ENCODE measurements at places on chromosomes 7 and 10.

GRCh38 chr7:121714559-121715303, 158.2 kb upstream of the PTPRZ1 start:
- no peak for DNase-seq

DNA sequence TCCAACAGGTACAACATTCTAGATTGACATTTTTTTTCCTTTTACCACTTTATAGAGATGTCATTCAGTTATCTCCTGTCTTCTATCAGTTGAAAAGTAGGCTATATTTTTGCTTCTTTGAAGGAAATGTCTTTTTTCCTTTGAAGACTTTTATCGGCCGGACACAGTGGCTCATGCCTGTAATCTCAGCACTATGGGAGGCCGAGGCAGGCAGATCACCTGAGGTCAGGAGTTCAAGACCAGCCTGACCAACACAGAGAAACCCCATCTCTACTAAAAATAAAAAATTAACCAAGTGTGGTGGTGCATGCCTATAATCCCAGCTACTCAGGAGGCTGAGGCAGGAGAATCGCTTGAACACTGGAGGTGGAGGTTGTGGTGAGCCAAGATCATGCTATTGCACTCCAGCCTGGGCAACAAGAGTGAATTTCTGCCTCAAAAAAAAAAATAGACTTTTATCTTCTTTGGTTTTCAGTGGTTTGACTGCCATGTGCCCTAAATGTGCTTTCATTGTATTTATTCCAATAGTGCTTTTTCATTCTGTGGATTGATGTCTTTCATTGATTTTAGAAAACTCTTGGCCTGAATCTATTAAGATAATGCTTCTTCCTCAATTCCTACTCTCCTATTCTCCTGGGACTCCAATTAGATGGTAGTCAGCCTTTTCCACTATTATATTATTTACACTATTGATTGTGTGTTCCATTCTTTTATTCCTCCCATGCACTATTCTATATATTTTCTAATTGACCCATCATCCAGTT, 84.6 kb downstream of the IMMP2L start:
- no peak for DNase-seq

DNA sequence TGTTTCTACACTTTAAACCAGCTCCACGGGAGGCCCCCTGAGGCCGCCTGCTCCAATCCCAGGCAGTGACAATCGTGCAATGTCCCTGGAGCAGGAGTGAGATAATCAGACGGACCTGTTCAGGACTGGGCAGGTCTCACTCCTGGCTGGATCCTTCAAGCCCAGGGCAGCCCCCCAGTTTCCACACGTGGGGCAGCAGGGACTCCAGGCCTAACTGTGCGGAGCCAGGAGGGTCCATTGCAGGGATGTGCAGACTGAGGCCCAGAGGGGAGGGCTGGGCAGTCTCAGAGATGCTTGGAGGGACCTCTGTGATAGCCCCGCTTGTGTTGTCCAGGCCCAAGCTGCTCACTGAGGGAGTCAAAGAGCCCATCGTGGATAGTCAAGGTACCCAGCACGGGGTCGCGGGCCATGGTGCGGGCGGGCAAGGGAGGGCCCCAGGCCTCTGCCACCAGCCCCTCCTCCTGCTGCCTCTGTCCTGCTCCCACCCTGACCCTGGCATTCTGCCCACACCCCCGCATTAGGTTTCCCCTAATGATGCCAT, 110.5 kb upstream of the KCTD7 start:
- DNase-seq, result no peak

GRCh38 chr10:81135851-81136250, 598.1 kb downstream of the SH2D4B start:
- DNase-seq, result no peak

DNA sequence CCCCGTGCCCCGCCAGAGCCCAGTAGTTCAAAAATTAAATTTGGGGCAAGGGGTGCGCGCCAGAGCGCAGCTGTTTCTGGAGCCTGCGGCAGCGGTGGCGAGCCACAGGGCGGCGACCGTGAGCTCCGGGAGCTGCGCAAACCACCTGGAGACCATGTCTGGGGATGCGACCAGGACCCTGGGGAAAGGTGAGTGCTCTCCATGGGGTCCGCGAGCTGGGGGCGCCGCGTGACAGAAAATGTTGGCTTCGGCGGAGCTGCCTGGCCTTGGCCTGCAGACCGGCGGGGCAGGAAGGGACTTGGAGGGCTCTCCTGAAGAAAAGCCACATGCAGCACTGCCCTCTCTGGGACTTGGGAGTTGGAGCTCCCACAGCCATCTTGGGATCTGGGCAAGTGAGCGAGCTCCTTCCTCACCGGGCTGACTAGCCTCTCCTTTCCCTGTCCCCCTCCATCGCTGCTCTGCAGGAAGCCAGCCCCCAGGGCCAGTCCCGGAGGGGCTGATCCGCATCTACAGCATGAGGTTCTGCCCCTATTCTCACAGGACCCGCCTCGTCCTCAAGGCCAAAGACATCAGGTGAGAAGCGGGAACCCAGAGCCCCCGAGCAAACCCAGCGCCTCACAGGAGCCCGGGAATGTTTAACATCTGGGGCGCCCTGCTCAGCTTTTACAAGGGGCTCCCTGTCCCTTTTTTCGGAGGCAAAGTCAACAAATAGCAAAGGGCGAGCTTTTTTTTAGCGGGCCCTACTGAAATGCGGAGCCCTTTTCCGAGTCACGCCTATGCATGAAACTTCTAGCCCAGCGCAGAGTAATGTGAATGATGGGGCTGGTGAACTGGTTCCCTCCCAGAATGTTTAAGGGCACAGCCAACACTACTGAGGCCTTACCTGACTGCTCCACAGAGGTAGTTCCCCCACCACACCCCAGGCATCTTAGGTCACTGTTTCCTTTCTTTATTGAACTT, 6.1 kb downstream of the GSTO2 start:
- DNase-seq, result no peak

DNA sequence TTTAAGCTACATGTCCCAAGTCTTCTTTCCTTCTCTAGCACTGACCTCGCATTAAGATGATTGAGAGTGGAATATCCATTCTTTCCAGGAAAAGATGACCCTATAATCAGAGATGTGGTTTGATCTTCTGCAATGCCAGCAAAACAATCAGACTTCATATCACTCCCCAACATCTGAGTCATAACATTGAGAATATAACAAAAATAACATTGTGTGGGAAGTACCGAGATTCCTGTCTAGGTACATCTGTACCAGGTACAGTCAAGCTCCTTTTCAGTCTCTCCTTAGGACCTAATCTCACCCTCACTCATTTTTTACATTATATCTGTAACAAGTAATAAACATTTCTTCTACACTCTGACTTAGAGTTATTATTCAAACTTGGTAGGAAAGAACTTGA, 201.6 kb downstream of the LRRTM3 start:
- DNase-seq, result peak; percentile 1

- DNase-seq, result peak; percentile 71
Measured at GRCh38 chr10:102229810-102230263, 3.7 kb downstream of the ELOVL3 start.

DNA sequence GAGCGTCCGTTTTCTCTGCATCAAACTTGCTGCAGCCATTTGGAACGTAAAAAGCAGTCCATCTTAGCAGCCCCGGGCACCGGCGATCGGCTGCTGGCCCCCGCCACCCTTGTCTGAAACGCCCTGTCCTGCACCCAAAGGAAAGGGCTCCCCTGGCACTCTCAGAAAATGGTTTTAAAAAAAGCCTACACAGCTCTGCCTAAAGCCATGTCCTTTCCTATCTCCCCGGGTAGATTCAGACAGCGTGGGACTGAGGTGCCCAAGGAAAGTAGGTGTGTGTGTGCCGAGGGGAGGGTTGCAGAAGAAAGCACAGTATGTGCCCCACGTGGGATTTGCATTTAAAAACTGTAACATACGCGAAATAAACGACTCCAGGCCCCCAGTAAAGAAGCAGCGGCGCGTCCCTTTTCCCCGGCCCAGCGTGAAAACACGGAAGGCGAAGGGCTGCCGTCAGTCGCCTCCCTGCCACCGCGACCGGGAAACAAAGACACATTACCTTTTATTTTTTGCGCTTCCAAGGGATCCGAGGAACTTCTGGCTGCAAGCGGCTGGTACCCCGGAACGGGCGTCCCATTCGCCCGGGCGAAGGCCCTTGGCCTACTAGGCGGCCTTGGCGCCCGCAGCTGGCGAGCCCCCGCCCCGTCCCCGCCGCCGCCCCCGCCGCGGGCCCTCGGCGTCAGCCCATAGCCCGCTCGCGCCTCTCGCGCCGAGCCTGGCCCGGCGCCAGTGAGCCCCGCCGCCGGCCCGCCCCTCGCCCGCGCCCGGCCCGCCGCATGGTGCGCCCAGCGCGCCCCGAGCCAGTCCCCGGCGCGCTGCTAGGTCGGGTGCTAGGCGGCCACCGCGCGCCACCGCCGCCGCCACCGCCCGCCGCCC, 304.6 kb downstream of the PRPF18 start:
- no peak for DNase-seq

DNA sequence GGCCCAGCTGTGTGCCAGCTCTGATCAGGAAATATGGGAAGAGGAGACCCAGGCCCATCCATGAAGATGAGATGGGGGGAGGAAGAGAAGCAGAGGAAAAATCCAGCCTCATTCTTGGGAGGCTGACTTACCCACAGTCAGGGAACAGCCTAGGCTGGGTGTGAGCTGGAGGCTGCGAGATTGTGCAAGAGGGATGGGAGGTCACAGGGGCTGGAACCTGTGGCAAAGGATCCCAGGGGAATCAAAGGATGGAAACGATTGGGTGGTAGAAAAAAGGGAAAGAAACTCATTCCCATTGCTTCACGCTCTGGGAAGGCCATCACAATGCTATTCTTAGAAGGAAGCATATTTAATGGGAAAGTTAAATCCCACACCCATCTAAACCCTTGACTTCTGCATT, 26.7 kb upstream of the CRHR2 start:
- no peak for DNase-seq

DNA sequence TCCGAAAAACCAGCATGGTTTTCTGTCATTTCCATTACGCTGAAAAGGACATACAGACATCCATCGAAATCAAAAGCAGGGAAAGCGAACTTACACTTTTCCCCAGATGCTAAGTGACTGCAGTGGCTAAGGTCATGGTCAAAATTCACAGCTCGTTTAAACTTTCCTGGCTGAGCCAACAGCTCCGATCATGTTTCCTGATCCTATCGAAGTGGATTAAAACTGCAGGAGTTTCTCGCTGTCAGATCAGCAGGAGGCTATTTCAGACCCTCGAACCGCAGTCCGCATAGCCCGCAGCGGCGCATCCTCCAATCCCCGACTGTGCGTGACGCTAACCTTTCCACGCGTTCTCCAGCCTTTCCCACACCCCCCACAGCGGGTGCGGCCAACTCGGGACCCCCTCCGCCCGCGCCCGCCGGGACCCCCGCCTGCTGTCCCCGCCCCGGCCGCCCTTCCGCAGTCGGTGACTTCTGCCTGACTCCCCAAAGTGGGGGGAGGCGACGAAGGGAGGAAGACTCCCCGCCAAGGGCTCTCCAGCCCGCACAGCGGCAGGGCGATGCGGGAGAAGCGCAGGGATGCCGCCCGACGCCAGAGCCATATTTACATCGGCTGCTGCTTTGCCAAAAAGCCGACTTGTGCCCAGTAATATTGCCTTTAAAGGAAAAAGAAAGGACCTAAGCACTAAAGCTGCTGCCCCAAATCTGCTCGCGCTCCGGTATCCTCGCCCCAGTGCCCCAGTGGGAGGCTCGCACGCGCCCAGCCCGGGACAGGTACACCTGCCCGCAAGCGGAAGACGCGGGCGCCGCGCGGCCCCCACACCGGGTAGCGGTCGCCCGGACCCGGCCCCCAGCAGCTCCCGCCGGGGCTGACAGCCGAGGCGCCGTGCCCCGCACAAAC, 1.2 kb downstream of the PIP4K2A start:
- peak; percentile 39 for DNase-seq

GRCh38 chr10:3995302-3996210, 210.5 kb upstream of the KLF6 start:
- DNase-seq, result peak; percentile 78

GRCh38 chr10:48745662-48746245, 61.1 kb downstream of the WDFY4 start:
- no peak for DNase-seq

GRCh38 chr7:55314967-55315366, 50.2 kb upstream of the LANCL2 start:
- DNase-seq, result no peak

DNA sequence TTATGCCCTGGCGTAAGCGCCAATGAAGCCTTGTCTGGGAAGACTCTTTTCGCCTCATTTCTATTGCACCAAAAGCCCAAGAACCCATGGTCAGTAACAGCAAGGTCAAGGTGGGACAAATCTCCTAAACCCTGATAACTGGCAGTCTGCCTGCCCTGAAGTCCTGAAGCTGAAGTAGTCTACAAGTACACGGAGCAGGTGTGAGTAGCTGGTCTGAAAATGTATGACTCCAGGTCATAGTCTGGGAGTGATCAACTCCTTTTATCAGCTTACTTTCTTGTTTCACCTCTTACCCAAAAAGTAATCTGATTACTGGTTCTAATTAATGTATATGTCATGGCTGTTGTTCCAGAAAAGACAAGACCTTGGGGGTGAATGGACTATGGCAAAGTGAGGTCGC, 107.3 kb upstream of the EFCAB10 start:
- no peak for DNase-seq

DNA sequence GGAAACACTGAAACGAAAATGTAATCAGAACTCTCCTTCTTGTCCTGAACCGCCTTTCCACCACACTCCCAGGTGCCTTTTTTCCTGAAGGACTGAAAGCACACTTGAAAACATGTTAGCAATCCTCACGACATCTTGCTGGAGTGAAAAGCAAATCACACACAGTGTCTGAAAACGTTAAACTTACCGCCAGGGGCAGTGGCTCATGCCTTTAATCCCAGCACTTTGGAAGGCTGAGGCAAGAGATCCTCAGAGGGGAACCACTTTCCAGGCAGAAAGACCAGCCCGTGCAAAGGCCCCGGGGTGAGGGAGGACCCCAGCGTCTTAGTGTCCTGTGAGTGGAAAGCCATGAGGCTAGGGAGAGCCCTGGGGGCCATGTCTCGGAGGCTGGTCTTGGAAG, 210.4 kb downstream of the PRPF18 start:
- no peak for DNase-seq

DNA sequence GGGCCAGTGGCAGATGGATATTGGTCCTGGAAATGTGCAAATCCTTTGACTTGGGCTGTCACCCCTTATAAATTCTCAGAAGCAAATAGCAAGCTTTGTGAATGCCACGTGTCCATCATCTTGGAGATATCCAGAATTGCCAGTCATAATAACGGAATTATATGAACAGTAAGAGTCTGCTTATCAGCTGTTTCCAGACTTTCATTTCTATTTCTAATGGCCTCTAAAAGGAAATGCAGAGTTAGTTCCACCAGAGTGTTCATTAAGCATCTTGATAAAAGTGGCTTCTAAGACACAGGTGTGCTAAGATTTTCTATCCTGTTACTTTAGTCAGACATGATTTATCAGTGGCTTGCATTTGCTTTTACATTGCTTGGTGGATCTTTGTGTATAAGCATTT, 87.4 kb downstream of the RAMP3 start:
- no peak for DNase-seq

DNA sequence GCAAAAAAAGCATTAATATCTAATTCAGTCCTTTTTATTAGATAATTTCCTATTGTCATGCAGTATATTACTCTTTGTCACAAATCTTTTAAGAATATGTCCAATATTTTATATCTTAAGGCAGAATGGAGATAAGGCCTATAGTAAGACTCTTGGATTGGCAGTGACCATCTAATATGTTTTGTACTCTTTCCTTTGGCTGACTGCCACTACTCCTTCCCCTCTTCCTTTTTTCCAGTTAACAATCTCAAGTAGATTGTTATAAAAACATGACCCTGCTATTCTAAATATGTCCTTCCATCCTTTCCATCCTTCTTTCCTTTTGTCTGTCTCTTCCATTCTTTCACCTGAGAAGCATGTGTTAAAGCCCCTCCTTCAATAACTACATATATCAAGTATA, 92.8 kb upstream of the TMEM168 start:
- peak; percentile 22 for DNase-seq

- DNase-seq, result no peak
Measured at GRCh38 chr10:69938541-69938991, 114.1 kb upstream of the MACROH2A2 start.
